ENCODE measurements at places on chromosomes 4 and X.
A peak's percentile ranks its signal among the peaks of the same experiment; 100 is the strongest.

DNA sequence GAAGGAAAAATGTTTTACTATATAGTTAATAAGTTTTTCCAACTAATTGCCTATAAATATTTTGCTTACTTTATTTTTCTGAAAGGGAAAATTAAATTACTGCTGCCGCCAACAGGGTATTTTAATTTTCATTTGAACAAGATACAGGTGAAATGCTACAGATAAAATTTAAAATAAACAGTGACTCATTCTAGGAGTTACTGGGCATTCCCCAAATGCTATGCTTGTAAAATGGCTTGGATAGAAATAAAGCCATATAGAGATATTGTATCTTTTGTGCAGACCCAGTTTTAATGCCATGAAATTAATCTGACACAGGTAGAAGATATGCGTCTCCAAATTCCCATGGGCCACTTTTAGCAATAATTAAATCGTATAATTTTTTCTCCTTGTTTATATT, 144.5 kb downstream of the NAP1L3 start:
- DNase-seq: no peak

GRCh38 chr4:79015411-79015810, 76.2 kb upstream of the PAQR3 start:
- no peak for DNase-seq

DNA sequence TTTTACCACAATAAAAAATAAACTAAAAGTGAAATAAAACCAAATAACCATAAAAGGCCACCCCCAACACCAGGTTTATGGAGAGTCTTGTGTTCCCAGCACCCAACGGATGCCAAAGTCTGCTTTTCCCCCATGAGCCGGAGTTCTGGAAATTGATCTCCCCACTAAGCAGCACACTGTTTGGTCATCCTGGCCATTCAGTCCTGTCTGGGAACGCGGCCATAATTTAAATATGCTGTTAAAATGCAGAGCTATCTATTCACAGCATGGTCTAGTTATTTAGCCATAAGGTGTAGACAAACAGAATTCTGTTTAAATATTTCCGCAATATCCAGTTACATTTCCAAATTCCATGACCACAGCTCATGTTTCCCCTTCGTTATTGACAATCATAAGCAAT, 129.6 kb upstream of the TBL1X start:
- no peak for DNase-seq

DNA sequence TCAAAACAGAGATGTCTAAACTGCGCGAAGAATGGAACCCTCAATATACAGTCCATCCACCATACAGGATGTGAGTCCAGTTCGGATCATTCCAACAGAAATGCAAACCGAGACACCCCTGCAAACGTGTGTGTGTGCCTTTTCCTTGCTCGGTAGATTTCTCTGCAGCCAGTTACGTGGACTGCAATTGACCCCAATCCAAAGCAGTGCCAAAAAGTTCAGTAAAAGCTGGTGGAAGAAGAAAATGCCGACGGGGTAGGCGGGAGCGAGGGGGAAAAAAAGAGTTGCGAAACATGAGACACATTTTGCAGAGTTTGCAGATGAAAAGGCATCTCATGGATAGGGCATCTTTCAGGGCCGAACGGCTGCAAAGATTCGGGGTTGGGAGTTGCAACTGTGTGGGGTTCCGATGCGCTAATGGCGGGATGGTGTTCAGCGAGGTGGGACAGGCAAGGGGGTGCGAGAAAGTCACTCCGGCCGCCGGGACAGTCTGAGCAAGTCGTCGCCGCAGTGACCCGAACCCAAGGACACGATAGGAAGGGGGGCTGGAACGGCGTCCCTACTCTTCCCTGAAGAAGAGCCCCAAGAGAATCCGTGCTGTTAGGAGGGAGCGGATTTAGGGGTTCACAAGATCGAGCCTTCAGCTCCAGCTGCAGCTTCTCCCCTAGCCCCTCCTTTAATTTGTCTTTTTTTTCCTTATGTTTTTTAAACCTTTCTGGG, 3.8 kb downstream of the PHOX2B start:
- DNase-seq: no peak

DNA sequence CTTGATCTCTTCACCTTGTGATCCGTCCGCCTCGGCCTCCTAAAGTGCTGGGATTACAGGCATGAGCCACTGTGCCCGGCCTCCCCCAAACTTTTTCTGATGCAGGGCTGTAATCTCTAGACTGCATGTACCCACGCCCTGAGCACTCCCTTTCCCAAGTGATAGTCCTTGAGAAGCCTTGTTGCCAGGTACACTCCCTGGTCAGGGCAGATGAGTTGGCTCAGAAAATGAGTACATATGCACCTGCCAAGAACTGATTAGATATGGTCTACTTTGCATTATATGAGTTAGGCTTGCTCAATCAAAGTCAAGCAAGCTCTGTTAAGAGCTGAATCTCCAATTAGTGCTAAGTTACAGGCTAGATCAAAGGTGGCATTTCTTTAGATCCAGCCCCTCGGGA, 20.3 kb downstream of the APOO start:
- no peak for DNase-seq

DNA sequence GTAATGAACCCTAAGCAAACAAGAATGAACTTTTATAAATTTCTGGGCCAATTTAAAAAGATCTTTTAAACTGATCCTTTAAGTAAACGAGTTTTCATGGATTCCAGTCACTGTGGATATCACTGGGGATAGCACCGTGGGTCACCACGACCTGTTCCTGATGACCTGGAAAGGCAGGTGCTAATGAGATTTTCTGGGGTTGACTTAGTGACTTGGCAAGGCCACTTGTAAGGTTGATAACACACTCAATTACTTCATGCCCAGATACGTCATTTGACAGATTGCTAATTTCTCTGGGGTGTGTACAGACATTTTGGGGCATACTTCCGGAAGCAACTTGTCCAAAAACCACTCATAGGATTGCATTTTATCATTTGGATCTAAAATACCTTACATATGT, 24.5 kb downstream of the PDLIM3 start:
- DNase-seq: no peak

- no peak for DNase-seq
Observed at GRCh38 chr4:572594-572993, 3.5 kb downstream of the TMEM271 start.

GRCh38 chrX:5236749-5237148, 991.9 kb downstream of the NLGN4X start:
- DNase-seq: no peak

GRCh38 chrX:68396953-68397352, 36.3 kb downstream of the OPHN1 start:
- DNase-seq: peak; percentile 48

- DNase-seq: peak; percentile 50
Observed at GRCh38 chr4:84681486-84682274, 98.8 kb downstream of the CDS1 start.

- DNase-seq: no peak
Observed at GRCh38 chrX:13968198-13968597, 61.5 kb downstream of the GEMIN8 start.

GRCh38 chr4:24753519-24753918, 41.9 kb upstream of the SOD3 start:
- DNase-seq: peak; percentile 30

DNA sequence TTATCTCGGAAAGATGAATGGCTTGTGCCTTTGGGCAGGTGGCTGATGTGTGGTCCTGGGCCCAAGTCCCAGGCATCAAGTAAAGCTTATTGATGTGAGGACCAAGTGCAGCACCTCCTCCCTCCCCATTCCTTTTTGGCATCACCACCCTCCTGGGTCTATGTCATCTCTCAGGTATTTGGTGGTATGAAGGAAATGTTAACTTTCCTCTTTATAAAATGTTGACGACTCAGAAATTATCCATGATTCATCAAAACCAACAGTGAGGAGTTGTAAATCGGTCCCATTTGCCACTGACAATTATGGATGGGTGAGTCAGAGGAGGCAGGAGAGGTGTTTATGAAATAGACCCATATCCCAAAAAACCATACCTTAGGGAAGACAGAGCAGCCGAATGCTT, 229.4 kb upstream of the GATB start:
- DNase-seq: no peak

- peak; percentile 18 for DNase-seq
Observed at GRCh38 chr4:169103966-169104412, 93.9 kb upstream of the CBR4 start.

GRCh38 chr4:104064646-104065577, 345.1 kb upstream of the TACR3 start:
- no peak for DNase-seq

- DNase-seq: peak; percentile 45
Observed at GRCh38 chr4:38071801-38072431, 111.7 kb downstream of the PTTG2 start.

DNA sequence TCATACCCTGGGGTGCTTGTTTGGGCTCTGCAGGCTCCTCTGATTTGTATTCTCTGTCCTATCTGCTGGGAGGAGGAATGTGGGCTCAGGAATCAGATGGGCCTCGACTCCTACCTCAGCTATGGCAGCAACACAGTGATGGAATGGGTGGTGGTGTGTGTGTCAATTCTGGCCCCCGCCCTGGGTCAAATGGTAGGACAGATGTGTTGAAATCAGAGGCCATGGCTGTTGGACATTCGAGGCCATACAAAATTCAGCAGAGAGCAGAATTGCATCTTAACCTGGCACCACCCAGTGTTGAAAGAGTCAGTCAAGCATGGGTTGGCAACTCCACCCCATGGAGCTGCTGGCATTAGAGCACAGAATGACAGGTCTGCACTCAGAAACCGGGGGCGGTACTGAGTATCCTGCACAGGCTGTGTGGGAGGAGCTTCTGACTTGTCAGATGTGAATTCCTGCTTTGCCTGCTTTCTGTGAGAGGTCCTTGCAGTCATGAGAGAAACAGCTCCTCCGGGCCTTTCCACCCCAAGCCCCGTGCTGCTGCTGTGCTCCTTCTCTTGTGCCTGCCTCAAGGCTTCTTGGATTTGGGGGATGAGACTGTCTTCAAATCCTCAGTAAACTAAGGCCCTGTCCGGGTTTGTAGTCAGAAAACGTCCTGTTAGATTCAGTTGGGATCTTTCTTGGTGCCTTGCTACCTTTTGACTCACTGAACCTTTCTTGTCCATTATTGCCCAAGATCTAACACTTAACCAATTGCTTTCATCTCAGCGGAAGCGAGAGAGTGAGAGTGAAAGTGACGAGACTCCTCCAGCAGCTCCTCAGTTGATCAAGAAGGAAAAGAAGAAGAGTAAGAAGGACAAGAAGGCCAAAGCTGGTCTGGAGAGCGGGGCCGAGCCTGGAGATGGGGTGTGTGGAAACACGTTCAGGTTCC, 13.0 kb downstream of the DKC1 start:
- DNase-seq: peak; percentile 29

- DNase-seq: no peak
Observed at GRCh38 chr4:3679071-3679825, 86.9 kb upstream of the ADRA2C start.

- DNase-seq: no peak
Observed at GRCh38 chr4:124070688-124071484, 641.6 kb downstream of the ANKRD50 start.

GRCh38 chrX:46961097-46961496, 48.9 kb downstream of the JADE3 start:
- DNase-seq: no peak

GRCh38 chrX:76617020-76617419, 189.5 kb downstream of the MAGEE1 start:
- no peak for DNase-seq

- no peak for DNase-seq
Observed at GRCh38 chrX:110985470-110985869, 110.5 kb upstream of the PAK3 start.

- no peak for DNase-seq
Observed at GRCh38 chr4:158201876-158202275, 8.4 kb upstream of the TMEM144 start.

DNA sequence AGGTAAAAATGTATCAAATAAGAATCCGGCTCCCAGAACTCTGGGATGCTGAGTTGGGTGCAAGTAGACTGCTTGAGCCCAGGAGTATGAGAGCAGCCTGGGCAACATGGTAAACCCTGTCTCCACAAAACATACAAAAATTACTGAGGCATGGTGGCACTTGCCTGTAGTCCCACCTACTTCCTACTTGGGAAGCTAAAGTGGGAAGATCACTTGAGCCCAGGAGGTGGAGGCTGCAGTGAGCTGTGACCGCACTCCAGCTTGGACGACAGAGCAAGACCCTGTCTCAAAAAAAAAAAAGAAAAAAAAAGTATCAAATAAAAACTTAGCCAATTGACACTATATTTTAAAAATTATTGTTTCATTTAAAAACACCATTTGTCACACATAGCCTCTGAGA, 84.4 kb downstream of the FBXW7 start:
- no peak for DNase-seq

DNA sequence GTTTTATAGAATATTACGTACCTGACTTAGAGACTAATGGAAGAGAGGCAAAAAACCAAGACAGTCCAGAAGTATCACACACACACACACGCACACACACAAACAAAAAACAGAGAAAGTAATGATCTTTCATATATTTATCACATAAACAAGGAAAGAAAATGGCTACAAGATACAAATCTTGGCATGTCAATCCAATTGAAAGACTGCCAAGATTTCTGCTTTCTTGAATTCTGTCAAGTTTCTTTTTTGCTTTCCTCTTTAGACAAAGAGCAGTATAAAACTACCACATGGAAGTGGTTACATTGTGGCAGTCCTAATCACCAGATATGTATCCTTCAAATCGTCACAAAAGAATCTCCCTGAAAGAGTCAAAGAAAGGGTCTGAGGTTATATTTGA, 2097.4 kb upstream of the AGA start:
- DNase-seq: no peak

DNA sequence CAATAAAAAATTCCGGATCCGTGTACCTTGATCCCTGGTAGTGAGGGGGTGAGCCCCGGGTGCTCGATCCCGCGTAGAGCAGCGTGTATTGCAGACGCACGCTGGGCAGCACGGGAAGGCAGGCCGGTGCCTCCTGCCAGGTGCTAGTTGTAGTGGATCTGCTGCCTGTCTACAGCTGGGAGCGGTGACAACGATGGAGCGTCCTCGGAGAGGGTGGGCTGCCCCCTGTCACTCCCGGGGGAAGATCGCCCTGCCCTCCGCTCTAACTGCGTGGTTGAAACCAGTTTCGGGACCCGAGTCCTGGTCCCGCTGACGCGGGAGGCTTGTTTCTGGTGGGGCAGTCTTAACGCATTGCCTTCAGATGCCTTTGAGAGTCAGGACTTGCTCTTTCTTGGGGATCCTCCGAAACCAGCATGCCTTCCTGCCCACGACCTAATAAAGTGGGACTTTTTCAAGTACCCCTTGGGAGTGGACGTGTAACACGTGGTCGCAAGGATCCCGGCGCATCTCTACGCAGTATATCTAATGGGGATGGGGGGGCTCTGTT, 2.7 kb upstream of the NKX6-1 start:
- no peak for DNase-seq

DNA sequence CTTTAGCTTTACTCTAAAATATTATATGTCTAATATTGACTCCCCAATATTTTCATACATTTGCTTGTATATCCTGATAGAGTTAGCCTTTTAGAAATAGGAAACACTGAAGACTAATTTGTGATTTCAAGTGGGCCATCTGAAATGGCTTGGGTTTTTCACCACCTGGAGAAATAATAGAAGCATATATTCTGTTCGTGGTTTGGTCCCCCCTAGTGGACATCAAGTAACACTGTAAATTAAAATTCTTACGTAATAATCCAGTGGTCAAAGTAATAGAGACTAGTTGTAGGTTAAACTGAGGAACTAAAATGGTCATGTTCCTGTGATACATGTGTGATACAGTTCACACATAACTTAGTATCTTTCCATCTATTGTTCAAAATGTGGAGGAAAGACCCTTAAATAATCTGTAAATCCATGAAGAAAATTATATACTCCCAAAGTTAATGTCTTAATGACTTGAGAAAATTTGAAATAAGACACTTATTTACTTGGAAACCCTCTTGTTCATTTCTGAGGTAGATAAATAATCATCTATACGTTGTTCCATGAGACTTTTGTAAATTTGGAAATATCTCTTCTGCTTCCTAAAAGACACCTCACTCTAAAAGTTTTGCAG, 79.8 kb upstream of the SMARCAD1 start:
- no peak for DNase-seq
